ENCODE measurements at places on chromosomes 11 and 22.

GRCh38 chr11:35367491-35367890, 51.9 kb downstream of the SLC1A2 start:
- DNase-seq: peak; percentile 82

- DNase-seq: no peak
Observed at GRCh38 chr11:35721651-35722282, 59.2 kb downstream of the TRIM44 start.

- DNase-seq: no peak
Observed at GRCh38 chr22:50007057-50007511, 5.5 kb downstream of the IL17REL start.

GRCh38 chr11:8034604-8035190, 46.3 kb upstream of the TUB start:
- DNase-seq: no peak

- no peak for DNase-seq
Observed at GRCh38 chr11:107218123-107219013, 200.1 kb upstream of the GUCY1A2 start.

- DNase-seq: peak; percentile 100
Observed at GRCh38 chr11:57778318-57779037, 16.9 kb downstream of the CTNND1 start.

GRCh38 chr11:62554387-62555167, 8.0 kb upstream of the AHNAK start:
- DNase-seq: no peak

DNA sequence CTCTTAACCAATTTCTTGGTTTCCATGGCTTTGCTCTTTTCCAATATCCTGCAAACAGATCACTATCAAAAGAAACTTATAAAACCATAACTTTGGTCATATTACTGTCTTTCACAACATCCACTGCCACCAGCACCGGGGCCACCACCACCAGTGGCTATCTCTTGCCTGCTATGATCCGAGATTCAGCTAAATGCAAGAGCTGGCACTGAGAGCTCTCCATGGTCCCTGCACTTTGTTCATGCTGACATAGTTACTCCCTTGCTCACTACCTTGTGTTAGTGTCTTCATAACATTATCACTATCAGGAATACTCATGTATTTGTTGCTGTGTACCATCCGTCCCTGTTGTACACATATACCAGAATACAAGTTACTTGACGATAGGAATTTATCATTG, 299.0 kb downstream of the ETS1 start:
- no peak for DNase-seq

DNA sequence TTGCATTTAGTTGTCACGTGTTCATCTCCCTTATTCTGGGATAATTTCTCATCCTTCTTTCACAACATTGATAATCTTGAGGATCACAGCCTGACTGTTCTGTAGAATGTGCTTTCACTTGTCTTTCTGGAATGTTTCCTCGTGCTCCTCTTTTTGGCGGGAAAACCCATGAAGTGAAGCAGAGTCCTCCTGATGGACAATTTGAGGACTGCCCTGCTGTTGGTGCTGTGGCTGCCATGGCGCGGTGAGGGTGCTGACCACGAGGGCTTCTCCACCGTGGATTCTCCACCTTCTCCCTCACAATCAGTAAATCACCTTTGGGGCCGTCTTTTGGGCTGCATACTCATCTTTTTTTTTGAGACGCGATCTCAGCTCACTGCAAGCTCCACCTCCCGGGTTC, 946.9 kb downstream of the BRD1 start:
- no peak for DNase-seq

- DNase-seq: no peak
Observed at GRCh38 chr11:45936511-45937054, 14.1 kb downstream of the LARGE2 start.

Data from fibroblast of skin of right quadriceps (primary cell).